ENCODE measurements at places on chromosomes 5 and 9.

GRCh38 chr5:176902102-176902814 lies 3.1 kb upstream of the HK3 start:
- no peak for DNase-seq

GRCh38 chr5:120615967-120616645 lies 152.0 kb downstream of the PRR16 start:
- no peak for DNase-seq

DNA sequence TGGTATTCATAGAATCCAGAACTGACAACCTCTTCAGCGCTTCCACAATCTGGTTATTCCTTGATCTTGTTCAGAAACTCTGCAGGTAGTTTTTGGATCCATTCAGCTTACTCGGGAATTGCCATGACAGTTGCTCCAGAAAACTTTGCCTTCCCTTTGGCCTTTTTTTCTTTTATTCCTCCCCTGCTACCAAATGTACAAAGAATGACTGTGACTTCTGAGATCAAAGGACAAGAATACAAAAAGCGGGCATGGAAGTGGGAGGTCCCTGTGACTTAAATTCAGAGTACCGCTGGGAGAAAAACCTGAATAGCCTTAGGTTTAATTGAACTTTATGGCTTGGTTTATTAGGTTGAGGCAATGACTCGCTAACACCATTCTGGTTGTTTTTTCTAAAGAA lies 59.5 kb downstream of the ADGRV1 start:
- DNase-seq, result no peak

DNA sequence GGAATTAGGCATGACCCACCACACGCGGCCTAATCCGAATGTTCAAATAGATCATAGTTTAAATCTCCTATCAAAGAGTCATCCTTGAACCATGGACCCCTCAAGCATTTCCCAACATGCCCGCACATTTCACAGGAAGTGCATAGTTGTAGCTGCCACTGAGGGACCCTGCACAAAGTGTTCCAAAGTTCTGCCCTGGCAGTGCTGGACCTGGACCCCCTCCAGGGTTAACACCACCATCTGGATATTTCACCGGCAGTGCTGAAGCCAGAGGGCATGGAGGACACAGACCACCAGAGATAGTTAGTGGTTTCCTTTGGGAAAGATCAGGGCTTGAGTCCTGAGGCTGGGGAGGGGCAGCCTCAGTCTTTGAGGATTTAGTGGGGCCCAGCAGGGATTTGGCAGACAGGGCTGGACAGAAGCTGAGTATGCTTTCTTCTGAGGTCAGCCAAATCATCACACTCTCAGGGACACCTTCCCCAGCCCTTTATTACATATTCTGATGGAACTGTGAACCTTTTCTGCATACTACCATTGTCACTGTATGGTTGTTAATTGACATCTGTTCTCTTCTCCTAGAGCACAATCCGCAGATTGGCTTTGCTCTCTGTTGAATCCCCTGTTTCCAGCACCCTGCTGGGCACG lies 143.6 kb upstream of the EFNA5 start:
- DNase-seq, result no peak

- DNase-seq, result no peak
These were observed 13.9 kb upstream of the HAND1 start for GRCh38 chr5:154491941-154492340.

GRCh38 chr9:127273326-127273725 lies 8.8 kb downstream of the GARNL3 start:
- DNase-seq, result no peak

DNA sequence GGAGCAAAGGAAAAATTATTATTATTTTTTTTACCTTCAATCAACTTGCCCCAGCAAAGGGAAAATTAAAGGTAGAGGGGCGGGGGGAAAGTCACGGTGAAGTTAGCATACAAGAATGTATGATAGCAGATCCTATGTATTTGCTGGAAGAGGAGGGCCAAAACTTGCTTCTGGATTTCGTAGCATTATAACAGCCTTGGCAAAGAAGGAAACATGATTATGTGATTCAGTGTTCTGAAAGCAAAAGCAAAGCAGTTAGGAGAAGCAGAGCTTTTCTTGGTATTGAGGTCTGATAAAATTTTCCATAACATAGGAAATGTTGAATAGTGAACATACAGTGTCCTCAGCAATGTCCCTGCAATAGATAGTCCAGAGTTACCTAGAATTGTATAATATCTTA lies 32.4 kb downstream of the MAST4 start:
- no peak for DNase-seq

Data from NCI-H1417 treated with DMSO at 0.1 percent for 48 hours (cell line).